ENCODE measurements at places on chromosomes 6 and 20. TPM values are rescaled to one million over a fixed set of nuclear protein-coding genes. Genes with fewer than 3 reads are reported as not detected.

PNLDC1 gene
- total RNA-seq, result 0.06 TPM

TBC1D7 gene
- total RNA-seq, result 52.8 TPM

HSPA12B gene
- 0.71 TPM for total RNA-seq

BPI gene
- not detected for total RNA-seq

COL10A1 gene
- not detected for total RNA-seq

APOM gene
- 2.6 TPM for total RNA-seq

CD24 gene
- total RNA-seq, result 330 TPM

LGSN gene
- total RNA-seq, result 0.09 TPM

TREML2 gene
- total RNA-seq, result not detected

FILIP1 gene
- total RNA-seq, result 22.6 TPM
